Naive thymus-derived CD4-positive, alpha-beta T cell (primary cell): ENCODE measurements at places on chromosomes 7 and 10. TPM values are rescaled to one million over a fixed set of nuclear protein-coding genes. Genes with fewer than 3 reads are reported as not detected.
A peak's percentile ranks its signal among the peaks of the same experiment; 100 is the strongest.

- DNase-seq: peak; percentile 38
These were observed 652 bp downstream of the KAZALD1 start for GRCh38 chr10:101062232-101063049.

PCDH15 gene
- not detected for polyA plus RNA-seq

ATOH7 gene
- not detected for polyA plus RNA-seq

TMEM213 gene
- not detected for polyA plus RNA-seq

DNA sequence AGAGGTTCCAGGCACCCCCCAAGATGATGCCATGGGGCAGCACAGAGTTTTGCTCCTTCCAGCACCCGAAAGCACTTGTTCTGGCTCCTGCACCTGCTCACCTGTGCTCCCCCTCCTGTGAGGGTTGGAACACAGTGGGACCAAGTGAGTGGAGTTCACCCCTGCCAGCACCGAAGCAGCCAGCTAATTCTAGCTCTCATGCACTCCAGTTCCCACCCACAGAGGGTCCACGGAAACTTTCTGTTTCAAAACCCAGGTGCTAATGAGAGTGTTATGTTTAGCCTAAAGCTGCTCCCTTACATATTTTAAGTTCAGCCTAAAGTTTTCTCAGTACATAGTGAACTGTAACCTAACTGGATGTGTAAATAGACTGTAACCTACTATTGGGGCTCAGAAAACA is 42.6 kb upstream of the SLC35G1 start:
- no peak for DNase-seq

DNA sequence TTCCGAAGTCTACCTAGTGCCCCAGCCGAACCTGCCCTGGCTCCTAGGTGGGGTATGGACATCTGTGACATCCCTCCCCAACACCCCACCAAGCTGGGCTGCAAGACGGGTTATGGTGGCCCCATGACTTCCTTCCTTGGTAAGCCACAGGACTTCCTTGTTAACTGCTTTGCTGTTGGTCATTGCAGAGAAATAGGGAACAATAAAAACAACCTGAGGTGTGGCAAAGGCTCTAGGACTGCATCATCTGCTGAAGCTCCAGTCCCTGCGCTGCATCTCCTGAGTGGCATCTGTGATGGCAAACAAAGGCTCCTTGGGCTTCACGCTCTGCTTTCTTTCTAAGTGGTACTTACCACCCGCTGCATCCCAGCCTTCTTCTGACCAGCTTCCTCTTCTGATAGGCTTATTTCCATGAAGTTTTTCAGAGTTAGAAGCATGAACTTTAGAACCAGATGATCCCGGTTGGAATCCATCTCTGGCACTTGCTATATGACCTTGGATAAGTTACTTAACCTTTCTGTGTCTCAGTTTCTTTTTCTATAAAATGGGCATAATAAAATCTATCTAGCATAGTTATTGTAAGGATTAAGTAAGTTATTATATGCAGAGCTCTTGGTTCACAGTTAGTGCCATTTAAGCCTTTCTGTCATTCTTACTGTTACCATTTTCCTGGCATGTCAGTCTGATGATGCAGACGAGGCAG is 216.8 kb downstream of the RPS24 start:
- no peak for DNase-seq

CTTNBP2 gene
- polyA plus RNA-seq: not detected

- DNase-seq: no peak
These were observed 61.6 kb downstream of the COBL start for GRCh38 chr7:51255036-51255435.

DNA sequence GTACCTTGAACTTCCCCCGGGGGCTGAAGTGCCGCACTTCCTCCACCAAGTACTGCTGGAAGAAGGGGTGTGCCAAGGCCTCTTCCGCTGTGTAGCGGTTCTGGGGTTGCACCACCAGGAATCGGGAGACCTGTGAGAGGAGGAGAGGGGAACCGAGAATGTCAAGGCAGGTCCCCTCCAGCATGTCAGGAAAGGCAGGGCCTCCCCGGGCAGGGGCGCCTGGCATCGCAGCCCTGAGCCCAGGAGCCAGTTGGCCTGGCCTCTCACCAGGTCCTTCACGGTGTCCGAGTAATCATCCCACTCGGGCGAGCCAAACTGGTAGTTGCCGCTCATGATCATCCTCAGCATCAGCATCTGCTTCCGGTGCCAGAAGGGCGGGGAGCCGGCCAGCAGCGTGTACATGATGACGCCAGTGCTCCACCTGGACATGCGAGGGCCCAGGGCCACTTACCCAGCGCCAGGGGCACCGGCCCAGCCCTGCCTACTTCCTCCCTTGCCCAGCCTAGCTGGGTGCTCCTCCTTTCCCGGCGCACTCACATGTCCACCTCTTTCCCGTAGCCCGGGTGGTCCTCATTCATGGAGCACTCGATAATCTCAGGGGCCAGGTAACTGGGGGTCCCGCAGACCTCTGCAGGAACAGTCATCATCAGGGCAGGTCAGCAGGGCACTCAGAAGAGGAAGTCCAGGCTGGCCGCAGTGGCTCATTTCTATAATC is 11.0 kb downstream of the PHKG1 start:
- no peak for DNase-seq

COL13A1 gene
- polyA plus RNA-seq: not detected

DMBT1 gene
- not detected for polyA plus RNA-seq

DNA sequence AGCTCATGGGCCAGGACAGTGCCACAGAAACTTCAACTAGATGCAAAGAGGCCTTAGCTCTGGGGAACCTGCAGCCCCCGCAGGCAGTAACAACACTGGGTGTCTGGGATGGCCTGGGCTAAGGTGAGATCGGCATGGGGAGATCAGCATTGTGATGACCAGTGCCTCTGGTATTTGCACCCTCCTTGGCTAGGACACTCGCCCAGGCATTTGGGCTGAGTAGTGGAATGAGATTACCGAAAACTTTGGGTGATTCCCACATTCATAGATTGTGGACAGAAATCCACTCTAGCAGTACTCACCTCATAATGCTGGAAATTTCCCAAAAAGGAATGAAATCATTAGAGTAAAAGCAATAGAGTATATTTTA is 70.6 kb upstream of the ZMIZ2 start:
- no peak for DNase-seq

FGFBP3 gene
- 2.5 TPM for polyA plus RNA-seq
